Psoas muscle (tissue), 8 donors: ENCODE measurements at places on chromosomes 13 and 19. TPM values are rescaled to one million over a fixed set of nuclear protein-coding genes. Genes with fewer than 3 reads are reported as not detected.

Gene OR7C1
- polyA plus RNA-seq: not detected

- peaks cover 15% of the 10 kb centered on the region for H3K36me3 ChIP-seq
- no peak overlapping the region for H3K27ac ChIP-seq
- no peaks in the 10 kb centered on the region for H3K27me3 ChIP-seq
- H3K4me1 ChIP-seq: no peaks in the 10 kb centered on the region
- H3K4me3 ChIP-seq: no peak overlapping the region
Measured at GRCh38 chr19:32889137-32889934, 19.8 kb upstream of the SLC7A9 start.

Gene ZNF681
- polyA plus RNA-seq: 0.25 TPM

Gene IZUMO1
- polyA plus RNA-seq: 0.66 TPM

DNA sequence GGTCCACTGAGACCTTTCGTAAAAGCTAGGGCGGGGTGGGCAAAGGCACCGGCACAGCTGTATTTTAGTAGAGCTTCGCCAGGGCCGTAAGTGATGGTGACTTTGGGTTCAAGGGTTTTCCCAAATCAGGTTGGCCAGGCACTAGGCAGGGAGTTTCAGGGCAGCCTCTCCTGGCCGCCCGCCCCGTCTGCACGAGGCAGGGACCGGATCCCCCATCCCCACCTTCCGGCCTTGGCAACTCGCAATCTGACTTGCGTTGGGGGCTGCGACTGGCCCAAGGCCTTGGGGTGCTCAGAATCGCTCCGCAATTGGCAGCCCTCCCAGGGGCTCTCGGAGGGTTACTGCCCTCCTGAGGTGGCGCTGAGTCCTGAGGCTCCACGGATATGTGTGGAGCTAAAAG, 4.1 kb upstream of the ZIC5 start:
- H3K4me1 ChIP-seq: peaks cover 13% of the 10 kb centered on the region
- peaks cover 15% of the 10 kb centered on the region for H3K27me3 ChIP-seq
- no peak for DNase-seq
- no peaks in the 10 kb centered on the region for H3K36me3 ChIP-seq

DNA sequence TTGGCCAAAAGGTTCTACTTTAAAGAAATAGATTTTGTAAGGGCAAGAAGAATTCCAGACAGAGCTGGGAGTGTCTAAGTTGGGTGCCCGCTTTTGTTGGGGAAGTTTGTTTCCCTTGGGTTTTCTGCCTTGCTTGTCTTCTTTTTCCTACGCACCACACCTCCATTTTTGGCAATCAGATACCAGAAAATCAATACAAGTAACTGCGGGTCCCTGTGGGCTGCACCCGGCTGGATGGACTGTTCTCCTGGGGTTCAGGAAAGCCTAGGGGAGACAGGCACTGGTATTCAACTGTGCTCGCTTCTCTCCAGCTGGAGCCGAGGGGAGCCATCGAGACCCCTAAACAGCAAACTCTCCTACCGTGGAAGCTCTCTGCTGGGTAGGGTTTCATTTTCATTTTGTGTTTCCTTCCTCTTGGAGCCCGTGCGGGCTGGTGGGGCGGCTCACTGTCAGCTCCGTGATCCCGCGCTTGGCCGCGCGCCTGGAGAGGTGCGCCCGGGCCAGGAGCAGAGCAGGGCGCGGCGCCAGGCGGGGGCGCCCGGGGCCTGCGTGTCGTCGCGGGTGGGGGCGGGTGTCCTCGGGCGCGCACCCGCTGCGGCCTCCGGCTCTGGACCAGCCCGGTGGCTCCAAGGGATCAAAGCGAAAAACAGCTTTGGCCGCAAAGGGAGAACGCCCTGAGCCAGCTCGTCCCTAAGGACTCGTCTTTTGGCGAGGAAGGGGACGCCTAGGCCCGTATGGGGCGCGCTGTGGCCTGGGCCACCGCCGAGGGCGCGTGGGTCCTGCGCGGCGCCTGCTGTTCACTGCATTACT, 347.2 kb downstream of the ZNF536 start:
- peak overlapping the region; percentile 78 for H3K4me3 ChIP-seq
- peak overlapping the region; percentile 58 for H3K27ac ChIP-seq
- peak; percentile 66 for DNase-seq
- no peaks in the 10 kb centered on the region for H3K27me3 ChIP-seq
- H3K36me3 ChIP-seq: no peaks in the 10 kb centered on the region

DNA sequence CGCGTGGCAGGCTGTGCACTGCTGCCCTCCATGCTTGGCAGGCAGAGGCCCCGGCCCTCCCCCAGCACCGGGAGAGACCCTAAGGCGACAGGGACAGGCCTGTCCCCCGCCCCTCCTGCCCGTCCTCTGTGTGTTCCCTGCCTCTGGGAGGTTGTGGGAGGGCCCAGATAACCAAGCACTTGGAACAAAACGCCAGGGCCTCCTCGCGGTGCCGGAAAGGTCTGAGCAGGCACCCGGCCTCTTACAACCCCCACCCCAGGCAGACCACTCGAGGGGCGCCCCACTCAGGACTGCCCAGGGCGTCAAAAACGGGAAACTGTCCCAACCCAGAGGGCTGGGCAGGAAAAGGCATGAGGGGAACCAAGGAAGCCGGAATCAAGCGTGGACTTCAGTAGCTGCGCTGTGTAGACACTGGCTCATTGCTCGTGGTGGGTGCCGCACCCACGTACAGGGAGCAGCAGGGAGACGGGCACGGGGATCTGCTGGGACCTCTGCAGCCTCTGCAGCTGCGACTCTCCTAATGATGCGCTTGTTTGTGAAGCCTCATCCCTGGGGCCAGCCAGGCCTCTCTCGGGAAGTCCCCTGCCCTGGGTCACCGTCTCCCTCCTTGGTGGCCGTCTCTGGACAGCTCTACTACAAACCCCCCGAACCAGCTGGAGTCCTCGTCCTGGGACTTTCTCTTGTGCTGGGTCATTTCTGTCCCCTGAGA, 20.0 kb downstream of the GNA11 start:
- no peak overlapping the region for H3K4me3 ChIP-seq
- no peaks in the 10 kb centered on the region for H3K27me3 ChIP-seq
- DNase-seq: no peak
- H3K36me3 ChIP-seq: peaks cover 61% of the 10 kb centered on the region
- no peaks in the 10 kb centered on the region for H3K4me1 ChIP-seq

Gene TMEM150B
- polyA plus RNA-seq: 0.30 TPM

DNA sequence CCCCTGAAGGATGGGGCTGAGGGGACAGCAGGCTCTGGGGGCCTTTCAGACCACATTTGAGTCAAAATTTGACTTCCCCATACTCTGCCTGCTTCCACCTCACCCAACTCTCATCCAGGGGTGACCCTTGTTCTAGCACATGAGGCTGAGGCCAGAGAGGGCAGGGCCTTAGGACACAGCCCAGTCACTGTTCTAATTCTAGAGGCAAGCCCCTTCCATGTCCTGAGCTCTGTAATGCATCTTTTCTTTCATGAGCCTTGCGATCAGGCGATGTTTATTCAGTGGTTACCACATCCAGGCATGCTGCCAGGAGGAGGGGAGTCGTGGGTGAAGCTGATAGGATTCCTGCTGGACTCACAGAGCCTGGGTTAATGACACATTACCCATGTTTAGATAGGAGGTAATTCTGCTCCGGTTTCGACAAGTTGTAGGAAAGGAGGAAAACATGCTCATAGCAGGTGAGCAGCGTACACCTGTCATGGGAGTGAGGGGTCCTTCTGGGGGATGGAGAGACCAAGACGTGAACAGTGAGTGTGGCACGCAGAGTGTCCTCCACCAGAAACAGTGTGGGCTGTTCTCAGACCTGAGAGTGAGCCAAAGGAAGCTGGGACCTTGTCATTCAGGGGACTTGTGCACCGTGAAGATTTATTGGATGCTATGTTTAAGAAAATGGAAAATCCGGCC, 9.3 kb downstream of the RPS9 start:
- DNase-seq: peak; percentile 90
- H3K4me1 ChIP-seq: peaks cover 47% of the 10 kb centered on the region
- H3K27ac ChIP-seq: peak overlapping the region; percentile 79
- no peaks in the 10 kb centered on the region for H3K27me3 ChIP-seq
